CD4-positive, alpha-beta T cell (primary cell): ENCODE measurements at places on chromosomes 4 and X.

DNA sequence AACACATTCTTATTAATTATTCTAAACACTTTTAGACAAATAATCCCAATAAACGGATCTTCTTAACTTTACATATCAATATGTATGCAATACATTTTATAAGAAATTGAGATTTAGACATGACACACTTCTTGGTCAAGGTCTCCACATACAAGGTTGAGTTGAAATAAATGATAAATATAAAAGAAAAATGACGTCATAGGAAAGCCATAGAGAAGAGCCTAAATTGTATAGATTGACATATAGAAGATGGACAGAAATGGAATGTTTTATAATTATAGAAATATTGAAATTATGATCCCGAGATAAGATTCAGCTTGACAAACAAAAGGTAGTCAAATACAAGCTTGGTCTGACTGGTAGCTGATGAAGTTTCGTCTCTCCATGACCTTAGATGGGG lies 87.4 kb downstream of the RNF150 start:
- no peak for DNase-seq

GRCh38 chrX:131854581-131854980 lies 168.5 kb upstream of the STK26 start:
- DNase-seq, result no peak

GRCh38 chrX:142068365-142068764 lies 136.7 kb downstream of the MAGEC2 start:
- DNase-seq, result no peak

GRCh38 chr4:18973296-18973695 lies 951.7 kb upstream of the LCORL start:
- DNase-seq, result no peak

GRCh38 chrX:113741744-113742143 lies 842.1 kb upstream of the HTR2C start:
- DNase-seq, result no peak

DNA sequence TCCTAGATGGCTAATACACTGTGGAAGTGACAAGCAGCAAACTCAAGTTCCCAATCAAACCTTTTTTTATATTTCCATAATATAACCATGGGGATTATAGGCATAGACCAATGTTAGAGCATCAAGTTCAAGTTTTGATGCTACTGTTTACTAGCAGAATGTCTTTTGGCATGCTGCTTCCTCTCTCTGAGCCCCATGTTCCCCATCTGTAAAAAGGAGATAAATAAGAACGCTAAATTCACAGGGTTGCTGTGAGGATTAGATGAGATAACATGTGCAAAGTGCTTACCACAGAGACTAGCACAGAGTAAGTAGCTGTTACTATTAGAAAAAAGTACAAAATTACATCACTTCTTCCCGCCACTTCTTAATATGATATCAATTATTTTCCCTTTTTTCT lies 18.0 kb downstream of the MBNL3 start:
- DNase-seq, result no peak

DNA sequence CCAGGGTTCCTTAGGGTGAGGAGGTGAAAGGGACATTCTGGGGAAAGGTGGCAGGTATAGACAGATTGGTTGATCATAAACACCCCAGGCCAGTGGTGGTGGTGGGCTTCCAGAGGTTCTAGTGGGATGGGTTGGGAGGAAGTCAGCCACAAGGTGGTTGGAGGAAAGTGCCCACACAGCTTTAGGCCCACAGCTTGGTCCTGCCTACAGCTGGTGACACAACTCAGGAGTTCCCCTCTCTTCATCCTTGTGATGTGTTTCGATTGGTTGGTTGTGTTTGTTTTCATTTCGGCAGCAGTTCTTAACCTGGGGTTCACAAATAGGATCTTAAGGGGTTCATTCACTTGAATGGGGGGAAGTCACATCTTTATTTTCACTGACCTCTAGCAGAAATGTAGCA lies 157.0 kb downstream of the TMEM164 start:
- no peak for DNase-seq

DNA sequence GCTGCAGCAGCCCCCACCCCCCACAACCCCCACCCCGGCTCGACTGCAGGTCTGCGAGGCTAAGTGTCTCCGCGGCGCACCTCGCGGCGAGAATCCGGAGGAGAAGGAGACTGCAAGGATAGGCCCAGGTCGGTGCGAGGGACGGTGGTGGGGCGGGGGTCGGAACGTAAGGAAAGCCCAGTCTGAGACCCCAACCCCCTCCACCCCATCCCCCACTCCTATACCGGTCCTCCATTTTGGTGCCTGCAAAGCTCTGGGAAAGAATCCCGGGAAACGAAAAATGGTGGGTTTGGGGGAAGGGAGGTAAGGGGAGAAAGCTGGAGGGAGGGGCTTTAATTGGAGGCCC lies 614 bp downstream of the BEX3 start:
- DNase-seq, result no peak

DNA sequence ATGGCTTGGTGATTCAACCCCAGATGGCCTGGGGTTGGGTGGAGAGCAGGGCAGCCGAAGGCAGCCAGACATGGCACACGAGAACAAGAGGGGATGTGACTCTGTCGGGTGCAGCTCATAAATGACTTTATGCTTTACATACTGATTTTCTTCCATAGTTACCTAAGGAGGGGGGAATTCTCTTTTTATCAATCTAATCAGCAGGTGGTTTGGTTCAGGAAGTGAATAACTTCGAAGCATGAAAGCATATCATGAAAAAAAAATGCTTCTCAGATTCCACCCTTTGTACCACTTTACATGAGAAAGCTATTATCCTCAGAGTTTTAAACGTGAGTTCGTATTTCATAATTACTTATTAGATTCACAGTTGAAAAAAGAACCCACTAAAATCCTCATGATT lies 908.9 kb upstream of the LCORL start:
- no peak for DNase-seq

DNA sequence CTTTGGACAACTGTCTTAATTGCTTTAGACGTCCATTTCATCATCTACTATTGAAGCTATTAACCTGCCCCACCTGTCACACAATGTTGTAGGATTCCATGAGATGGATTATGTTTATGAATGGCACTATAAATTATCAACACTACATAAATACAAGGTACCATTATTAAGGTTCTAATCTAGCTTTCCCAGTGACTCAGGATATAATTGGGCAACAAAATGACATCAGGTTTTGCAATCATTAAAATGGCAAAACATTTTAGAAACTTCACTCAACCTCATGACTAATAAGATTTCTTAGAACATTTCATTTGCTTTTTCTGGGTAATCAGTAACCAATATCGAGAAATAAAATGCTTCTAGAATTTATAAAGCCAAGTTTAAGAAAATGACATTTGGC lies 9.2 kb downstream of the HOPX start:
- no peak for DNase-seq

- no peak for DNase-seq
Measured at GRCh38 chr4:122783301-122784215, 43.1 kb upstream of the FGF2 start.

- DNase-seq, result no peak
Measured at GRCh38 chr4:41420541-41420940, 117.4 kb upstream of the LIMCH1 start.

GRCh38 chr4:176150356-176150682 lies 45.1 kb downstream of the SPATA4 start:
- DNase-seq, result no peak

DNA sequence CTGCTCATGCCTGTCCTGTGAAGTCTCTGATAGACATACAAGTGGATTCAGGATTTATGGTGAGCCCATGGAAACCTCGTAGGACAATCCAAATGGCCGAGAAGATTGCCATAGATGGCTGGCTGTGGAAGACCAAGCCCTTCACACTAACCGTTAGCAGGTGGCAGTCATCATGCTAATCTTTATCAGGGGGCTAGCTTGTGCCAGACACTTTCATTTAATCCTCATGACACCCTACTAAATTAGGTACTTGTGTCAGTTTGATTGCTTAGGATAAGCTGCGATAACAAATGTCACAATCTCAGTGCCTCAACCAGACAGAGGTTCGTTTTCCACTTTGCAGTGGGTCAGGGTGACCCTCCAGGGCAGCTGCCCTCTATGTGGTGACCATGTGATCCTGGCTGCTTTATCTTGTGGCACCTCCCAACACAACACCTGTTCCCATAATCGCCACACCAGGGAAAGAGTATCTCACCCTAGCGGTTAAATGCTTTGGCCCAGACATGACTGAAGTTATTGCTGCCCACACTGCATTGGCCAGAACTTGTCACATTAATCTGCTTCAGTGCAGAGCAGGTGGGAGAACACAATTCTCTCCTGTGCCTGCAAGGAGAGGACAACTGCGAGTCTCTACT lies 60.8 kb downstream of the REPS2 start:
- DNase-seq, result no peak

GRCh38 chr4:70365479-70365878 lies 4.9 kb downstream of the SMR3A start:
- DNase-seq, result no peak

GRCh38 chrX:110004215-110004614 lies 1.3 kb downstream of the TMEM164 start:
- no peak for DNase-seq

DNA sequence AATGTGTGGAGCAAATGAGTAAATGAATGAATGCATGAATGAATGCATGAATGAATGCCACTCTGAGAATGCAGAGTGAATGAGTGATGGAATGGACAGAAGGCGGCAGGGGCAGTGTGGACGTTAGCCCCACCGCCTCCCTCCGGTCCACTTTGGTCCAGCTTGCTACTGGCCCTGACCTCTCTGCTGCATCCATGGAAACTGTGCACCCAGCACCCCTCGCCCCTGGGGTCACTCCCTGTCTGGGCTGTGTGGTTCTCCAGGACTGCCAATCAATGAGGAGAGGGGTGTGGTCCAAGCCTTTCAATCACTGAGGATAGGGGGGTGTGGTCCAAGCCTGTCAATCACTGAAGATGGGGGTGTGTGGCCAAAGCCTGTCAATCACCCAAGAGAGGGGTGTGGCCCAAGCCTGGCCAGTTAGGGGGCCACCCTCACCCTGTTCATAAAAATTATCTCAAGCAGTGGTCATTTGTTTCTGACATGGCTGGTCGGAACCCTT lies 39.2 kb upstream of the ASMTL start:
- DNase-seq, result no peak

DNA sequence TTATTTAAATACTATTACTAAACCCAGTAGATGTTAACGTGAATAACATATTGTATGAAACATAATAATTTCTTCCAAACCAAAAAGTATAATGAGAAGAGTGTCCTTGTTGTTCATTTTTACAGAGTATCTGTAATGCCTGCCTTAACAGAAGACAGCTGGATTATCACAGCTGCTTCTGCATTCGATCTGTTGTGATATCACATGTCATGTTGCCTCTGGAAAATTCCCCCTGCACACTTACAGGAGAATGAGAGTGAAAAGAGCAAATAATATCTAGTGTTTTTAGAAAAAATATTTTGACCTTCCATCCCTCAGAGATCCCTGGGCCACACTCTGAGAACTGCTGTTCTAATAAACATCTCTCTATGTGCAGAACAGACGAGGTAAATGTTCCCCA lies 240.1 kb upstream of the NOCT start:
- no peak for DNase-seq

DNA sequence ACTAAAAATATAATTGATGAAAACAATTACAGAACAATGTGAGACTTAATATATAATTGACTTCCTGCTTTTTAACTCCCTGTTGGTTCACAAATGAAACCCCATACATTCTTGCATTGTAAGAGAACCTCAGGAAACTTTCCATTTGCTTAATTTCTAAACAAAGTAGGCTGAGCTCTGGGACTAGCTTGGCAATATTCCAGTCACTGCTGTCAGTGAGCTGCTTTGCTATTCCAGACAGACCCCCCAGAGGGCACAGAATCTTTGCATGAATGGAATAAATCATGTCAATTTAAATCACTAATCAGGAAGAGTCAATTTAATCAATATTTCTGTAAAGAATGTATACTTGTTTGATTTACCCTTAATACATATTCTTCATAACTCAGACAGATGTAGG lies 110.6 kb downstream of the NEXMIF start:
- no peak for DNase-seq

- no peak for DNase-seq
Measured at GRCh38 chr4:8215001-8215427, 15.9 kb downstream of the SH3TC1 start.

DNA sequence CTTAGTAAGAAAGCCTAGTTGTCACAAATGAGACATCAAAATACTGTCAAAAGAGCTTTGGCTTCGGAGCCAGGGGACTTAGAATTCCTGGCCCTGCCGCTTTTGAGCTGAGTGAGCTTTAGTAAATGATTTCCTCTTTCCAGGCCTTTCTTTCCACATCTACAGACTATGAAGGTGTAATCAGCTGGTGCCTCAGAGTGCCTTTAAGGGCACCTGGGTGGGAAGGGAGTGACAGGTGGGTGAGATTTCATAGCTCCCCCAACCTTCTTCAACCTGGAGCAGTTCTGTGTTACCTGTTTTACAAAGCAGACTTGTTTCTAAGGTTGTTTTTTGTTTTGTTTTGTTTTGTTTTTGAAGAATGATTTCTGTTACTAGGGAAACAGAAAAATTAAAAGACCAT lies 154.7 kb upstream of the BOD1L1 start:
- DNase-seq, result no peak

DNA sequence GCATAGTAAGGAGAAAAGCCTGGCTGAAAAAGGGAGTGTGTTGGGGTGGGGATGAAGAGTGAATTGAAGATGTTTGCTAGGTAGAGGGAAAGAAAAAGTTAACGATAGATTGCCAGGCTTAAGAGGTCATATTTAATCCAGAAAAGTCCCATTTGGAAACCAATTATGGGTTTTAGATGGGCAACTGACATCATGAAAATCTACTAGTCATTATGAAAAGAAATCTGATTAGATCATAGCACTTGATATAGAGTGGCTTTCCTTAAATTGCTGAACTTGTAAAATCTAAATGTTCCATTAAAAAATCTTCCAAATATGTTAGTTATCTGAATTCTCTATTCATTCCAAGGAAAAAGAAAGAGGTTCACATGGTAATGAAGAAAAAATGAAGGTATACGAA lies 37.5 kb upstream of the IL21 start:
- DNase-seq, result no peak

- DNase-seq, result no peak
Measured at GRCh38 chrX:10986616-10987015, 124.5 kb upstream of the HCCS start.

- no peak for DNase-seq
Measured at GRCh38 chrX:64427787-64428186, 32.5 kb upstream of the MTMR8 start.

GRCh38 chr4:83276299-83277040 lies 8.1 kb downstream of the COQ2 start:
- DNase-seq, result no peak

- DNase-seq, result no peak
Measured at GRCh38 chr4:139913398-139913990, 240.5 kb downstream of the MAML3 start.

- DNase-seq, result no peak
Measured at GRCh38 chr4:26248647-26249046, 72.2 kb upstream of the RBPJ start.

- DNase-seq, result no peak
Measured at GRCh38 chr4:174444390-174444789, 77.9 kb downstream of the HPGD start.

GRCh38 chr4:113674251-113674650 lies 87.3 kb downstream of the CAMK2D start:
- no peak for DNase-seq

DNA sequence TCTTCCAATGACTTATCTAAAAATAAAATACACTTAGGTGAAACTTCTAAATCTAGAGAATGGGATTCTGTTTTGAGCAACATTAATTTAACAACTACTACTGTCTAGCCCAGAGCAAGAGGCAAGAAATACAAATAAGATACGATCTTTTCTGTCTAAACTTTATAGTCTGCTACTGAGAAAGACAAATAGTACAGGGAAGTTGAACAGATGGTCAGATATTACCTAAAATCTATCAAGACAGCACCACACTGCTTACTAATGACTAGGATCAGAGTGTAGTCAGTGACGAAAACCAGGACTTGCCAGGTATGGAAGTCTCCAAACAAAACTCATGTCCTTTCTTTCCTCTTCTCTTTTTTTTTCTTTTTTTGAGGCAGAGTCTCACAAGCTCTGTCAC lies 7.1 kb downstream of the FAM13A start:
- no peak for DNase-seq
